SK-MEL-5 (cell line): ENCODE measurements at places on chromosomes 13 and 19.

DNA sequence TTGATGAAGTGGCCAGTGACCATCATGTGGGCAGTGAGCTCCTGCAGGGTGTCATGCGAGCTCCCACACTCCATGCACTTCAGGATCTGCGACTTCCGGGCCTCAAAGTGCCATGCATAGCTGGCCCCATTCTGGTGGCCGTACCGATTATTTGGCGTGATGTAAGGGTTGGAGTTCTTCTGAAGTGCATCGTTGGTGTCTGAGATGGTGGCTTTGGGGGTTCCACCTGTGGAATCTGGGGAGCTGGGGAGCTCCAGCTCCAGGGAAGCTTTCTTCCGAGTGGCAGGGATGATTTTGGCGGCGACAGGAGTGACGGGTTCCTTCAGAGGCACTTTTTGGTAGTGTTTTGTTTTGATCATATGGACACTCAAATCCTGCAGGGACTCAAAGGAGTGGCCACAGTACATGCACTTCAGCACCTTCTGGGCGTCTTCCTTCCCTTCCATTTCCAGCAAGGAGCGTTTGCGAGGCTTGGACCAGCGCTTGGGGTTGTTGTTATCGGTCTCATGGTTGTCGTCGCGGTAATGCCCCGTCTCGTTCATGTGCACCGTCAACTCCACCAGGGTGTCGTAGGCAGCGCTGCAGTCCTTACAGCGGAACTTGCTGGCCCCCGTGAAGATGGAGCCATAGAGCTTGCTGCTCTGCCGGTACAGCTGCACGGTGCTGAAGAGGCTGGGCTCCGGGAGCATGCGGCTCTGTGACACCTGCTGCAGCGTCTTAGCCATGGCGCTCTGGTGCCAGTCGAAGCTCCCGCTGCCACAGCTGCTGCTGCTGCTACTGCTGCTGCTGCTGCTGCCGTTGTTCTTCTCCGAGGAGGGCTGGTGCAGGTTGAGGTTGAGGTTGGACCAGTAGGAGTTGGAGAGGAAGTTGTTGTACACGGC is 70.4 kb downstream of the TSHZ3 start:
- no peak for DNase-seq

DNA sequence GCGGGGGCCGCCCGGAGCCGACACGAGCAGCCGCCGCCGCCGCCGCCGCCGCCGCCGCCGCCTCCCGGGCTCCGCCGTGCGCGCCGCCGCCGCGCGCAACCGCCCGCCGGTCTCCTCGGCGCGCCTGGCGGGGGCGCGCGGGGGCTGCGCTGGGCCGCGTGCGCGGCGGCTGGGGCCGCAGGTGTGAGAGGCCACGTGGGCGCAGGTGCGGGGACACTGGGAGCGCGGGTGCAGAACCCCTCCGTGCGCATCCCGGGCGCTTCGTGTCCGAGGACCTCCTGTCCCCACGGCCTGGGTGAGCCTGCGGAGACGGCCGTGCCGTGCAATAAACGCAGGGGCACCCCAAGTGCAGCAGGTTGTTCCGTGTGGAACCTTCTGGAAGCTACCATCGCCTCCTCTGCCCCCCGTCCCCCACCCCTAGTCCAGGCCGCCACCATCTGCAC is at the start of gene LINGO3:
TSS of gene LINGO3 (minus strand) at position 41 of the 443 bp plus-strand sequence. CDS start 16,378 bp downstream, outside the sequence.
- DNase-seq = no peak

- DNase-seq = no peak
Measured at GRCh38 chr13:107977071-107977574, 238.2 kb downstream of the LIG4 start.

- peak; percentile 74 for DNase-seq
Measured at GRCh38 chr19:47247308-47247990, 8.9 kb upstream of the CCDC9 start.

DNA sequence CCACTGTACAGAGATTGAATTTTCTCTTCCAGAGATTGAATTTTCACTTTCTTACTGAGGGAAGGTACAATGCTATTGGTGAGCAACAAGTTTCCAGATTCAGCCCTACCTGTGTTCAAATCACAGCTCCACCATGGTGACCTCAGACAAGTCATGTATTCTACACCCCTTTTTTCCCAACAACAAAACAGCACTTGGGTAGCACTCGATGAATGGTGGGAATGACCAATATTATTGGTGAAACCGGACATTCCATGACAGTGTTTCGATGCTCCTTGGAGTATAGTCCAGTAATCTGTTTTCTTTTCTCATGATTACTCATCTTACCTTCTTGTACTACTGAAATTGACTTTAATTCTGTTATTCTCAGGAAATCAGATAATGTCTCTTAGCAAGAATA is 266.2 kb upstream of the SOX21 start:
- DNase-seq = no peak

GRCh38 chr19:8451885-8452284 is 7.1 kb downstream of the HNRNPM start:
- no peak for DNase-seq

DNA sequence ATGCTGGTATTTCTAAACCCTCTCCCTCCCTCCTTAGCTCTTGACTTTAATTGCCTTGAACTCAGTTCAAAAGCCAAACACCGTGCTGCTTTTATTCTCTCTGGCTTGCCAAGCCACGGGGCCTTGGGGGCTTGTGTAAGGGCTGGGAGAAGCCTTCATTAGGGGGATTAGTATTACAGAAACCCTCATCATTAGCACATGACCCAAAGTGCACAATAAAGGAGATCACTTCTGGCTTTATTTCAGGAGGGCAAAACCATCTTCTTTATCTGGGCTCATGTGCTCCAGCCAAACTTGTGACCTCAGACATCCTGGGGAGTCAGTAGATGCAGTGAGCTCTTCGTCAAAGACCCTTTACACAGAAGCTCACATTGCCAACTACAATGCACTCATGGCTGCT is at the start of gene DCT:
TSS of gene DCT (minus strand) at position 67 of the 400 bp plus-strand sequence. CDS start 427 bp downstream, outside the sequence.
- peak; percentile 100 for DNase-seq

- DNase-seq = no peak
Measured at GRCh38 chr19:48683349-48683748, 10.5 kb upstream of the NTN5 start.

GRCh38 chr19:49746206-49746958 is 16.7 kb downstream of the TSKS start:
- peak; percentile 40 for DNase-seq

GRCh38 chr19:43101950-43102349 is 19.4 kb upstream of the PSG2 start:
- no peak for DNase-seq

- no peak for DNase-seq
Measured at GRCh38 chr13:53351021-53351420, 322.4 kb downstream of the OLFM4 start.

DNA sequence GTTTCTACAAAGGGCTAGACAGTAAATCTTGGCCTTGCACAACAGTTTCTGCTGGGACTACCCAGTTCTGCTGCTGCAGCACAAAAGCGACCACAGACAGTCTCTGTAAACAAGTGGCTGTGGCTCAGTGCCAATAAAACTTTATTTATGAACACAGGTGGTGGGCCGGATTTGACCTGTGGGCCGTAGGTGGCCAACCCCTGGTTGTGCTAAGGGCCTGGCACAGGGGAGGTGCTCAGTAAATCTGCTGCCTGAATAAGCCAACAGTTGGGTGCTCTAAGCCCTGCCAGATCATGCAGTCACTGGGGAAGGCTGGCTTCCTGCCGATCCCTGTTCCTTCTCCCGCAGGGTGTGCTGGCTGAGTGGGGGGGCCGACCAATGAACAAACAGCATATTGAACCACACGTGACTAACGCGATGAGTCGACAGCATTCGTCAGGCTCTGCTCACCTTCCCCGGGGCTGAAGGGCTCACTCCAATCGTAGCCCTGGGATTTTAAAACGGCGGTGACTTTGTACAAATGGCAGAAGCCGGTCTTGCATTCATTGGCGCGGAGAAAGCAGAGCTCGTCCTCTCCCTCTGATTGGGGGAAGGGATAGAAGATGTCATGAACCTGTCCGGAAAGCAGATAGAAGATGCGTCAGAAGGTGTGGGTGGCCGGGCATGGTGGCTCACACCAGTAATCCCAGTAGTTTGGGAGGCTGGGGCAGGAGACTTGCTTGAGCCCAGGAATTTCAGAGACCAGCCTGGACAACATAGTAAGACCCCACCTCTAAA is 24.3 kb upstream of the MYDGF start:
- peak; percentile 80 for DNase-seq
